CD4-positive, alpha-beta T cell treated with Interleukin-15 for 4 hours (primary cell): ENCODE measurements at places on chromosomes 7 and 10.

GRCh38 chr7:101865455-101865854 lies 48.0 kb downstream of the CUX1 start:
- DNase-seq, result no peak

DNA sequence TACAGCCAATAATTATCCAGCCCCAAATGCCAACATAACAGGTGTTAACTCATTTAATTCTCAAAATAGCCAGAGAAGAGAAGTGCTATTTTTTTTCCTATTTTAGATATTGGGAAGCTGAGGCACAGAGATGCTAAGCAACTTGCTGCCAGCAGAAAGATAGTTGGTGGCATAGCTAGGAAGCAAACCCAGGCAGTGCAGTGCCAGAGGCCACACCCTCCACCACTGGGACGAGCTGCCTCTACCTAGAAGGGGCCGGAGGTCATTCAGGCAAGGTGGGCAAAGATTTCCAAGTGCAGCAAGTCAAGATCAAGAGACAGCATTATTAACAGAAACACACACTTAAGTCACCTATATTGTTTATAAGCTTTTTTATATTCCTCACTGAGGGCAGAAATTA lies 654.1 kb downstream of the INHBA start:
- no peak for DNase-seq

GRCh38 chr10:89226891-89227290 lies 19.8 kb upstream of the CH25H start:
- DNase-seq, result no peak

DNA sequence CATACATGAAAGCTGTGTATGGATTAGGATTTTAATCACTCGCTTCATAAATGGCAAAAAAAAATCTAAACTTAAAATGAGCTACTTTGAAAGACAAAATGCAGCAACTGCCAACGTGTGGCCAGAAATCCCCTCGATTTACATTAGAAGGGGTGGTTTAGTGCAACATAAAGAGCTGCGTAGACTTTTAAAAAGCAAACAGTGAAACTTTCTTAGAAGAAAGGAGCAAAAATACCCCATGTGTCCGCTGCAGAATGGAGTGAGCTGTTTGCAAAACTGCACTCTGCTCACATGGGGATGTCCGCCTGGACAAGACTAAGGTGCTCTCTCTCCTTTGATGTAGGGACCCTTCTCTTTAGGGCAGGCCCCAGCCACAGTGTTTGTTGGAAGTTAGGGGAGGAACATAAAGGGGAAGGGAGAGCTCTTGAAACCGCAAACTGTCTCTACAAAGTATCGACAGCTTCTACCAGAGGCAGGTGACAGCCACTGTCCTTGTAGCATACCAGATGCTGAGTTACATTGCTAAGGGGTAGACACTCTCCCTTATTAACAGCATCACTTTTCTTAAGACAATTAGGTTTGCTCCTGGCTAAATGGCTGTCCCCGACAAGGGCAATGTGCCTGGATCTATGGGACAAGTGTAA lies 528.1 kb downstream of the KCNMA1 start:
- DNase-seq, result no peak

GRCh38 chr7:151125846-151126481 lies 39.7 kb downstream of the AGAP3 start:
- DNase-seq, result no peak

- no peak for DNase-seq
Observed at GRCh38 chr7:8378349-8379019, 54.9 kb upstream of the NXPH1 start.

DNA sequence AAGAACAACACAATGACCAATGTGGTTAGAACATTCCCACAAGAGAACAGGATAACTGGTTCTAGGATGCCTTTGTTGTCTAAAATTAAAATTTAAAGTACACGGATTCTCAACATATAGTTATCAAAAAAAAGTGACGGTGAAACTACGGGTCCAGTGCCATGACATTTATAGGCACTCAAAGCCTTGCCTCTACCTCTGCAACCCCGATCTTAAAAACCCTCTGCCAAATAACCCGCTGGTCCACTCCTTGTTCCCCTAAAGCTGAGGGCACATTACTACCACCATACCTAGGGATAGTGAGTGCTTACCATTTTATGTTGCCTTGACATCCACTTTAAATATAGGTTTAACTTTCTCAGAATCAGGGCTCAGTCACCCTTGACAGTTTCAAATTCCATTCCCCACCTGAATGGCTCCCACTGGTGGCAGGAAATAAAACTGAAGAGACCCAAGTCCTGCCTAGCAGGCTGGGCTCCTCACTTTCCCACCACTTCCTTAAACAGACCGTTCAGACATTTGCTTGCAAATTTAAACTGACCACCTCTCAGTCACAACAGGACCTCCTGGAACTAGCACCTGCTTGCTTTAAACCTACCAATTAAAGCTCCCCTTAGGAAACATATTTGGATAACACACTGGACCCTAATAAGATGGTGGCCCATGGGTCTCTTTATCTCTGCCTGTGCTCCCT lies 169.9 kb upstream of the ASAH2 start:
- DNase-seq, result peak; percentile 44

- DNase-seq, result no peak
Observed at GRCh38 chr7:34902182-34902581, 135.1 kb downstream of the DPY19L1 start.

DNA sequence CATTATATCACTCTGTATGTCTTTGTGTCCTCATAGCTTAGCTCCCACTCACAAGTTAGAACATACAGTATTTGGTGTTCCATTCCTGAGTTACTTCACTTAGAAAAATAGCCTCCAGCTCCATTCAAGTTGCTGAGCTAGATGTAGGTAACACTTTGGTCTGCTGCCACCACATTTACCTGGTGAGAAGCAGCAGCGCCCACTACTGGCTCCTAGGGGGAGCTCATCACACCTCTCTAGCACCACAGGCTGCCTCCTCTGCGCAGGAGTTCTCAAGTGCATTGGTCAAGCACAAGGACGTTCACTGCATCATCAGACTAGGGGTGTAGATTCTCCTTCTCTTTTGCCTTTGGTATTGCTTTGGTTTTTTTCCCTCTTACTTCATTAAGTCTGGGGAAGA lies 530.9 kb upstream of the AUTS2 start:
- DNase-seq, result no peak

DNA sequence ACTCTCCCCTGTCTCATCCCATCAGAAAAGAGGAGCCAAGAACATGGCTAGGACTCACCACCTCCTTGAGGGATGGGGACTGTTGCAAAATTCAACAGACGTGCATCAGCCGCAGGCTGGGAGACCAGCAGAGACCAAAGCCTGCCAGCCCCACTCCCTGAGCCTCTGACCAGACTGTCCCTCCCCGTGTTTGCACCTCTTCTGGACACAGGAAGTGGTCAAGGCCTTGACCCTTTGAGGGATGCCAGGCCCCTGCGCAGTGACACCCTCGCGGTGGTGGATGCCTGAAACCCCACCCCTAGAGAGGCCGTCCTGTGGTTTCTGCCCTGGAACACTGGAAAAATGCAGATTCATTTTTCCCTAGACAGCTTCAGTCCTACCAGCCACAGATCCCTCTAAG lies 128.4 kb upstream of the TCF7L2 start:
- DNase-seq, result no peak

DNA sequence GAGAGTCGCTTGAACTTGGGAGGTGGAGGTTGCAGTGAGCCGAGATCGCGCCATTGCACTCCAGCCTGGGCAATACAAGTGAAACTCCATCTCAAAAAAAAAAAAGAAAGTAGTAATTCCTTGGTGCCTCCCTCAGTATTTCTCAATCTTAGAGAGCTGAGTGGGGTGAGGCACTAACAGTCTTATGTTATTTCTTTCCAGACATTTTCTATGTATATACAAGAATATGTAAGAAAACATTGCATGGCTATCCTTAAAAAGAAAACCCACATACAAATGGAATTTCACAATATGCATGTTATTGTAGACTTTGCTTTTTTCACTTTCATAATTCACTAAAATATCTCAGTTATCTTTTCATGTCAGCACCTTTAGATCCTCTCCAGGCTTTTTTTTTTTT lies 13.6 kb upstream of the SLF2 start:
- no peak for DNase-seq

DNA sequence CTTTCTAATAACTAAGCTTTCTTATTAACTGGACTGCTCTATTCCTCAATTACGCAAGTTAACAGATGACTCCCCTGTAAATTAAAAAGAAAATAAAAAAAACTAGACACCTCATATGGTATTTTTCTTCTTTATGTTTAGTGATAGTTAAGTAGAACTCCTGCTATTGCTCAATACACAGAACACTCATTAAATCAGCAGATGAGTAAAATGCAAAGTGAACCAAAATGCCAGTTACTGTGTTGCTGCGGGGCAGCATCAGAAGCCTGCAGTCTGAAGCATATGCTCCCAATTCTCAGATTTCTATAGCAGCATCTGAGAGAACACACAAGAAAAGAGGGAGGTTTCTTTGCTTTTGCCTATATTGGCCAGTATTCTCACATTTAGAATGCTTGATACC lies 28.4 kb downstream of the CDK6 start:
- no peak for DNase-seq
